ENCODE measurements at places on chromosomes 3 and 15. TPM values are rescaled to one million over a fixed set of nuclear protein-coding genes. Genes with fewer than 3 reads are reported as not detected.
A peak's percentile ranks its signal among the peaks of the same experiment; 100 is the strongest.

GRCh38 chr3:55090291-55090690, 162.4 kb upstream of the LRTM1 start:
- no peak for DNase-seq

DNA sequence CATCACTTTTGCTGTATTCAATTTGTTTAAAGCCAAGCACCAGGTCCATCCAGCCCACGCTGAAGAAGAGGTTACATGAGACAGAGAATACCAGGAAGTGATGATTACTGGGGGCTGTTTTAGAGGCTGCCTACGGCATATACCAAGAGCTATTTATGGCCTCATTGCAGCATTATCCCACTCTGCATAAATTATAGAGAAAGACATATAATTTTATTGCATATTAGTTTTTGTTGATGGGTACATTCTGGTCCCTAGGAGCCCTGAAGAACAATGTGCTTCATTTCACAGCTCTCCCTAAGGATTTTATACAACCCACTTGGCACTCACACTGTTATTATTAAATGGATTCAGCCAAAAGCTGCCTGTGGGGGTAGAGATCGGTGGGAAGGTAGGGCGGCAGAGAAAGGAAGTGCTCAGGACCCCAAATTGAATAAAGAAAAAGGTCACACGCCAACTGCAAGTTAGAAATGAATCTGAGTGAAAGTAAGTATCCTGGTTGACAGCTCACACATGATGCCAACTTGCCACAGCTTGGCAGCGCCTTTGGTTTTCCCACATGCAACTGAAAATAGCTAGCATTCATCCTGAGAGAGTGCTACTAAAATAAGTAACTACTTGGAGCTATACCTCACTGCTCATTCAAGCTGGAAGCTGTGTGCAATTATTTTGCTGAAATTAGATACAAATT, 73.7 kb downstream of the CCNL1 start:
- no peak for DNase-seq

Gene TGFBR2
- total RNA-seq, result 71.5 TPM

GRCh38 chr3:38371541-38372213, 25.1 kb downstream of the XYLB start:
- no peak for DNase-seq

Gene MESP2
- 0.30 TPM for total RNA-seq

GRCh38 chr3:9416139-9416780, 18.8 kb downstream of the SETD5 start:
- no peak for DNase-seq

Gene USP50
- 1.5 TPM for total RNA-seq

Gene CCR1
- 3.2 TPM for total RNA-seq

Gene SLC22A13
- total RNA-seq, result 0.30 TPM

DNA sequence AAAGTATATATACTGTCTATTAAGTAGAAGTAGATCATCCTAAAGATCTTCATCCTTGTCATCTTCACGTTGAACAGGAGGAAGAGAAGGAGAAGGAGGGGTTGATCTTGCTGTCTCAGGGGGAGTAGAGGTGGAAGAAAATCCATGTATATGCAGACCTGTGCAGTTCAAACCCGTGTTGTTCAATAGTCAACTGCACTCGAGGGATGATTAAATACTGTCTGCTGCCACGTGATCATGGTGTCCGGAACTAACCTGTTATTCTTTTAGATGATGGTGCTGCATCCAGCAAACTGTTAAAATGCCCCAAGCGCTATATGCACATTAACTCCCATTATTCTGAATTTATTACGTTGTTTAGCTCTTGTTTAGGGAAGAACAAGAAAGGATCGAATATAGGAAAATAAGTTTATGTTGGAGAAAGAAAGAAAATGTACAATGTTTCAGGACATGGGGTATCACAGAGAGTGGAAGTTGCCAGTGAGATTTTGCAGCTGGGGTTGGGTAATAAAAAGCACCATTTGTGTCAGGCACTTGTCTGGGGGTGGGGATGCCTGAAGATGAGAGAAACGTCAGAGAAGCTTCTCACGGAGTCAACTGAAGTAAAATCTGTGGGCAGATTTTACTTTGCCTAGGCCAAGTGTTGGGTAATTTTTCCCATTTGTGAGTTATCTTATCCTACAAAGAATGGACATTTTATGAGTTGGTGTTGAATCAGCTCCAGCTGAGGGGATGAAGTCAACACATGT, 229.2 kb downstream of the RYR3 start:
- DNase-seq, result no peak

Gene AEN
- total RNA-seq, result 8.1 TPM

DNA sequence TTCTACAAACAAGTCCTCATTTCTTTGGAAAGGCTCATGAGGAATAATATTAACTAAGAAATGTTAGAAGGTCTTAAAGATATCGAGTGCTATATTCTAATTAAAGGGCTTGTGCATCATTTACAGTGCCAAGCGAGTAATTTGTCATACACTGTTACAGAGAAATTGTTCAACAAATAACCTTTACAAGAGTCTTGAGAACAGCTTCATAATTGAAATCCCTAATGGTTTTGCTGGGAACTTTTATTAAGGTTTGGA, 209.5 kb downstream of the MECOM start:
- no peak for DNase-seq

DNA sequence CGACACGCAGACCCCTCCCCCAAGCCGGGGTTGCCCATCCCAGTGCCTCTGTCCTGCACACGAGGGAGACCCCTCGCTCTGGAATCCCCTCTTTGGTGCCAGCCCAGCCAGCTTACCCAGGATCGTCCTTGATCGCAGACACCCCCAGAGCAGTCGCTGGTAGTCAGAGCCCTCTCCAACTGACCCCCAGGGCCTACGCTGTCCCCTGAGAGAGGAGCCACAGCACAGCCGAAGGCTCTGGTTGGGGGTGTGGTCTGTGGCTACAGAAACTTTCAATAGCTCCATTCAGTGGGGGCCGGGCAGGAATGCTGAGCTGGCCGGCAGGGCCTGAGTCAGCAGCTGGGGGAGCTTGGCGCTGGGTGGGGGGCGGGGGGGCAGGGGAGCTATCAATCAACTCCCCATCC, at the start of gene LCTL:
LCTL (minus strand) TSS at position 258 of the 404 bp plus-strand sequence. CDS start 633 bp downstream, outside the sequence.
- no peak for DNase-seq

GRCh38 chr3:126999383-126999782, 16.5 kb downstream of the PLXNA1 start:
- DNase-seq, result no peak

DNA sequence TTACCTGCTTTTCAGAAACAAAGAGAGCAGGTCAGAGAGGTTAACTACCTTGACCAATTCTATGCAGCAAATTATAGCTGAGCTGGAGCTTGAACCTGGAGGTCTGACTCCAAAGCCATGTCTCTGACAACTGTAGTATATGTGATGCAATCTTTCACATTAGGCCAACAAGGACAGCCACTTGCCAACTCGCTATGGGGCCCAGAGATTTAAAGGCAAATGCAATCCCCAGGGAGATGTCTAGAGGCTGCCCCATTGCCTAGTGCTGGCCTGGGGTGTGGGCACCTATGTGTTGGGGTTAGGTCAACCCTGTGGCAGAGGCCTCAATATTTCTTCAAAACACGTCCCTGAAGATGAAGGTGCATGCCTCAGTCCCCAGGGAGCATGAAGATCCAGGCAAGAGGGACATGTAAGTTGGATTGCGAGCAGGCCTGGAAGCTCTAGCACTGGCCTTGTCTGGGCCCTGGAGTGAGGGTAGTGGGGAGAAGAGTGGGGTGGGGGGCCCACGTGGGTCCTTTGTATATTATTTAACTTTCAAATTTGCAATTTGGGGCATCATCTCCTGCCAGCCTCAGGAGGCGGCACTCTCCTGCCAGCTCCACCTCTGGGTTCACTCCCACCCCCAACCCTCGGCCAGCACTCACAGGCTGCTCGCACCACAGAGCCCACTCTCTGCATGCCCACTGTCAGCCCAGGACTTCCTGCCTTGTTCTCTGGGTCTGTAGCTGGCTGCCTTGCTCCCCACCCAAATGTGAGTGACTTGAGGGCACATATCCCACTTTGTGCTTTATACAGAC, 64.3 kb downstream of the SLC12A8 start:
- no peak for DNase-seq

Gene FANCD2OS
- not detected for total RNA-seq

DNA sequence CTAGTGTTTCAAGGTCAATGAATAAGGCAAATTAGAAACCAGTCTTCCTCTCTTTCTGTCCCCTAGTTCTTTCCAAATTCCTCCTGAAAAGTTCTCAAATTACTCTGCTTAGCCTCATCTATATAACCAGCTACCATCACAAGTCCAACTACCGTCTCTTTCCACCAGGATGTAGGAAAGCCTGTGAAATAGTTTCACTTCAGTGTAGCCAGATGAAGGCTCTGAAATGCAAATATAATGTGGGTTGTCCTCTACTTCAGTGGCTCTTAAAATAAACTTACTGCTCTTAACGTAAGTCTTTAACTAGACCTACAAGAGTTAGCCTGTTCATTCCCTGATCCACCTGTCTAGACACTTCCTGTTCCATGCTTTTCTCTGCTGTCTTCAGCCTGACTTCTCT, 827.7 kb downstream of the ROBO1 start:
- DNase-seq, result no peak

- DNase-seq, result no peak
Observed at GRCh38 chr3:71132995-71133730, 450.4 kb downstream of the FOXP1 start.

Gene NTRK3
- total RNA-seq, result 7.2 TPM

DNA sequence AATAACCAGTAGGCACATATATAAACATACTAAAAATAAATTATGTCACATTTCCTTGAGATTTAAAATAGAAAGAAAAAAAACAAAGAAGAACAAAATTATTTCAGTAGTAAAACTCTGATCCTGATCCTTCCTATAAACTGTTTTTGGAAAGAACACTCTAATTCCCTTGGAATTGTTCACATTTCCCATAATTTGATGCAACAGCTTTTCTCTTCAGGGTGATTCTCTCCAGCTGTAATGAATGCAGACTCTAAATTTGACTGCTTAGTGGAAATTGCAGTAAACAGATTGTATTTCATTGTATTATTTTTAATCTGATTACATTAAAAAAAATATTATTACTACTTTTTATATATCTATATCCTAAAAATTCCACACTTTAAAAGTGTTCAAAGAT, 70.2 kb upstream of the ABI3BP start:
- DNase-seq, result peak; percentile 29

- DNase-seq, result peak; percentile 37
Observed at GRCh38 chr15:47715856-47716445, 1.4 kb upstream of the SEMA6D start.

GRCh38 chr3:149058602-149059001, 27.7 kb downstream of the HLTF start:
- no peak for DNase-seq

GRCh38 chr3:177451864-177452830, 254.9 kb upstream of the TBL1XR1 start:
- peak; percentile 90 for DNase-seq

DNA sequence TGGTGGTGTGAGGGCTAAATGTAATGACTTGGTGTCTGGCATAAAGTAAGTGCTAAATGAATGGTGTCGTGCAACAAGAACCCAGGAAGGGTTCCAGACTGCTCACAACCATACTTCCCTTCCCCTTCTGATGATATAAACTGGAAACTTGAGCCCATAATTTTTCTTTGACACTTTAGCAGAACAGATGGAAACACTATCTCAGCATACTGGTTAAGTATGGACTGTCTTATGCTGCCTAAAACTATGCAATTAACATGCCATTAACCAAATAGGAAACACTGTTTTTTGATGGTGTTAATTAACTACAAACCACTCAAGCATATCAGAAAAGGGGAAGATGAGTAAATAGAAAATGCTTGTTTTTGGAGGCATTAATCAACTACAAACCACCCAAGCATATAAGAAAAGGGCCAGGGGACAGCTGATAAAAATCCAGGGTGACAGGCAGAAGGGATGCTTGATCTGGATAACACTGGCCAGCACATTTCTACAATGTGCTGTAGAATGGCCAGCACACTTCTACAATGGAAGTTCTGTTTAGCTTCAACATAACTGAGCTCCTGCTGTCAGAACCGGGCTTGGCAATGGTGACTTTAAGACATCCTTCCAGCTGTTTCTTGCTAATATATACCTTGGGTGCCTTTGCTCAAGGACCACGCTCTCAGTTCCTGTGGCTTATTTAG, 85.5 kb upstream of the FAM3D start:
- no peak for DNase-seq

Gene RTP4
- 0.79 TPM for total RNA-seq

Gene IL20RB
- total RNA-seq, result 15.8 TPM

- DNase-seq, result no peak
Observed at GRCh38 chr3:155517903-155518302, 224.4 kb upstream of the STRIT1 start.

Gene NOX5
- total RNA-seq, result 0.39 TPM

DNA sequence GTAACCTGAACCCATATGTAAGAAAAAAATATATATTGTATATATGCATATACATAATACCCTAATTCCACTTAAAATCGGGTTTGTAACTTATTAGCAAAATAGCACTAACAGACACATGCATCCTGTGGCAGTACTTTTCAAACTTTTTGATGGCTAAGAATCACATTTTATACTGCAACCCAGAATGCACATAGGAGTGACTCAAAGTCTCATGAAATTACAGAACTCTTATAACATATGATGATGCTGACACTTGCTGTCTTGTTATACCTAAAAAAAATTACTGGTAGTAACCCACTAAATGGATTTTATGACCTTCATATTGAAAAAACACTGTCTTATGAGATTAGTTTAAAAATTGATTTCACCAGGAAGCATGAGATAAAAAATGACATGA, 152.4 kb upstream of the FRMD4B start:
- no peak for DNase-seq

Gene ITGB5
- 74.8 TPM for total RNA-seq

- DNase-seq, result no peak
Observed at GRCh38 chr15:59407946-59408345, 30.0 kb upstream of the FAM81A start.

DNA sequence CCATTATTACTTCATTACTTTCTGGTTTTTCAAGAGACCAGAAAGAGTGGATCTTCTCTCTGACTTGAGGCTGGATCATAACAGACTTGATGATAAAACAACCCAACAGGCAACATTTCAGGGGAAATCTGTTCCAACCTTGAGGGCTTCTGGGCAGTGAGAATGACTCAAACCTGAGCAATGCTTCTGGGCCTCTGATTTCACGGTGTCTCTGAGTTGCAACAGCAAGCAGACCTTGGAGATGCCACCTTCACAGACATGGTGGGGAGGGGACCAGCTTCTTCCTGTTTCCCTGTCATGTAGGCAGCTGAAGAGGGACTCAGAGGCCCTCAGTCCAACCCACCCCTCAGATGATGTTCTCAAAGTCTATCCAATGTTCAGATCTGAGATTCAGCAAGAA, 104.0 kb downstream of the ABHD5 start:
- DNase-seq, result no peak

Gene LTK
- 0.69 TPM for total RNA-seq

Gene OSTN
- total RNA-seq, result 0.10 TPM

Gene TMEM44
- 9.9 TPM for total RNA-seq

Gene GRAMD1C
- total RNA-seq, result 9.2 TPM

DNA sequence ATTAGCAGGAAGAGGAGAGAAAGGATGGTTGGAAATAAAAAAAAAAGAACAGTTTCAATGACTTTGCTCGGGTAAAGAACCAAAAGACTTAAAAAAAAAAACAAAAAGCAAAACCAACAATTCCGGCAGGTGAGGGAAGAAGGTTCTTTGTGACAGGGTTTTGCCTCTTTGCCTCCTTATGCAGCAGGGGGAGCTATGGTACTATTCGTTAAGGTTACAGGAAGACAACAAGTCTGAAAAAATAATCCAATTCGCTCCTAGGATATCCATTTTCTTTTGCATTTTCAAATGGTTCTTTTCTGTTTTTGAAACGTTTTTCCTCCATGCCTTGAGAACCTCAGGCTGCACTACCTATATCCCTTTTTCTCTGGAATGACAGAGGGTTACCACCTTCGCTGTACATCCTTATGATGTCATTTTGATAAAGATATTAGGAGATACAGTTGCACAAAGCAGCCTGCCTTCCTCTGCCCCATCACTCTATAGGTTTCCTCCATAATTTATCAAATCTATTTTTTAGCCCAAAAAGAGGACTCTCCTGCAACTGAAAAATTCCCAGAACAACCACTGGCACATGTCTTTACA, 55.0 kb downstream of the CFAP20DC start:
- no peak for DNase-seq

Data from skin of body (tissue), 3 donors.